ENCODE measurements at places on chromosomes 12 and 14. TPM values are rescaled to one million over a fixed set of nuclear protein-coding genes. Genes with fewer than 3 reads are reported as not detected.

Gene PLEKHD1
- polyA plus RNA-seq, result 0.29 TPM

Gene CLEC2D
- 37.3 TPM for polyA plus RNA-seq

Gene PAN2
- polyA plus RNA-seq, result 96.1 TPM

Gene KERA
- 0.15 TPM for polyA plus RNA-seq

All from right lung (tissue), 10 donors.